AML-193 (cell line): ENCODE measurements at places on chromosomes 4 and X.

- DNase-seq: no peak
Observed at GRCh38 chr4:189204616-189205015, 736.1 kb upstream of the FRG1 start.

DNA sequence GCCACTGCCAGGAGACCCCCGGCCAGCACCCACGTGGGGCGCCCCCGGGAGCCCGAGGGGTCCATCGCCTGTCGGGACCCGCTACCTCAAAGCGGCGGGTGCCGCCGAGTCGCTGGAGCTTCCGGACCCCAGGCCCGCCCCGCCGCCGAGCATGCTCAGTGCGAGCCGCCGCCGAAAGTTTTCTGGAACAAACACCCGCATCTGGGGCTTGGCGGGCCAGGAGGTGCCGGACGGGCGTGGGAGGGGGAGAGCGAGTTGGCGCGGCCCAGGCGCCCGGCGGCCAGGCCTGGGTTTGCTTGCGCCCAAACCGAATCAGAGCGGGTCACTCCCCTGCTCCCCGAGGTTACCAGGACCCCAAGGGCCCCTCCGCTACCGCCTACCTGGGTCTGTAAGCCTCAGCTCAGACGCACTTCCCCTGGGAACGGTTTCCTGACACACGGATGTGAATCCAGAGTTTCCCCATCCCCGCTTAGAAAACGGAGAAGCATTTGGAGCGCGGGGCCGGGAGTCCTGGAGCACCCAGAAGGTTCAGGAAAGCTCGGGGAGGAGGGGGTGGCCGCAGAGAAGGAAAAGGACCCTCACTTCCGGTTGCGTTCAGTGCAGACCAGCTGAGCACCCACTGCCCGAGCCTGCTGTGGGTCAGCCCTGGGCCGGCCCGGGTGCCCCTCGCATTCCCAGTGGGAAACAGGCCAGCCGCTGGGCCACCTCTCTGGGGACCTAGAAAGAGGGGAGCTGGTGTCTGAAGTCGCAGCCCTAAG, at the start of gene EVC2:
EVC2 (minus strand) TSS at position 111 of the 758 bp plus-strand sequence; CDS start at position 65, 46 bp downstream.
- no peak for DNase-seq

DNA sequence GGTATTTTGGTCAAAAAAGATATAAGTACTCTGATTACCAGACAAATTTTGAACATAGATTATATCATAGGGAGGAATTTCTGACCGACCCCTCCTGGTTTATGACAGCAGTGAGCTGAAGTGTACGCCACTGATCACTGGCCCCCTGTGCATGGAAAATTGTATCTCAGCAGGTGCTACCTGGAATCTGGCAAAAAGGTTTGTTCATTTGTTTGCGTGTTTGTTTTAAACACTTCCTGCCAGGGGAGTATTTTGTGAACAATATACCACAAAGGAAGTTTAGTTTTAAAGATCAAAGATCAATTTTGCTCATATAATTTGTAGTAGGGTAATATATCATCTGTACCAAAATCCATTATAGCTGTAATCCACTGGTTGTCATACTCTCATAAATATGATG, 219.7 kb upstream of the TENM3 start:
- no peak for DNase-seq

- no peak for DNase-seq
Observed at GRCh38 chrX:56994375-56995270, 718 bp downstream of the SPIN3 start.

GRCh38 chr4:3489451-3489962, 26.4 kb downstream of the DOK7 start:
- no peak for DNase-seq

- no peak for DNase-seq
Observed at GRCh38 chr4:183369073-183369472, 46.8 kb upstream of the CLDN24 start.

DNA sequence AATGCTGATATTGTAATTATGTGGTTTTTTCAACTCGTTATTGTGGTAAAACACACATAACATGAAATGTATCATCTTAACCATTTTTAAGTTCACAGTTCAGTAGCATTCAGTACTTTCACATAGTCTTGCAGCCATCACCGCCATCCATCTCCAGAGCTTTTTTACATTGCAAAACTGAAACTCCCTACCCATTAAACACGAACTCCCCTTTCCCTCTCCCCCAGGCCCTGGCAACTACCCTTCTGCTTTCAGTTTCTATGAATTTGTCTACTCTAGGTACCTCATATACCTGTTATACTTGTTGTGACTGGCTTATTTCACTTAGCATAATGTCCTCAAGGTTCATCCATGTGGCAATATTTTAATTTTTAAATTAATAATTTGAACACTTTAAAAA, 380.6 kb downstream of the MAPK10 start:
- DNase-seq: no peak

DNA sequence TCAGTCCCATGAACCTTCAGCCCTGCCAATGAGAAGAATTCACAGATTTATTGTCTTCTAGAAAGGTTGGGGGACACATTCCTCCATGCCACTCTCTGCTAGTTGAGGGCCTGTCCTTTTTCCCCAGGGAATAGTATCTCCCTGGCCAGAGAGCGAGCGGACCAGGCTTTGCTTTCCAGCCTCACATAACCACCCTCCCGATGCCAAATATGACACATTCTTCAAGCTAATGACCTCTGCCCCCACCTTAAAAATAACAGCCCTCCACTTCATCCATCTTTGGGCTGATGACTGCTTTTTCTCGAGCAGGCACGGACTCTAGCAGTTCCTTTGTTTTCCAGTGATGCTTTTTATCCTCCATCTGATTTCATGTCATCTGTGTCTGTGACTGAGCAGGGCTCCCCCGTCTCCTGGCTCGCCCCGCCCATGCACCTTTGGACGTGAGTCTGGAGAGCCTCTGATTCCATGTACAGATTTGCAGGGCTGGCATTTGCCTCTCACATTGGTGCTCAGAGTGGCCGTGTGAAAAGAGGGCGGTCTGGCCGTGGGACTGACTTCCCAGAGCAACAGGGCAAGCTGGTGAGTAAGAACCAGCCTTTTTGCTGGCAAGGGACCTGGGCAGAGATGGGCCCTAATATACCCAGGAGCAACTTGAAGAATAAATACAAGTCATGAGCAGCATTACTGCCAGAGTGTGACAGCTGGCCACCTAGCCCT, 279.8 kb downstream of the BCOR start:
- DNase-seq: no peak

DNA sequence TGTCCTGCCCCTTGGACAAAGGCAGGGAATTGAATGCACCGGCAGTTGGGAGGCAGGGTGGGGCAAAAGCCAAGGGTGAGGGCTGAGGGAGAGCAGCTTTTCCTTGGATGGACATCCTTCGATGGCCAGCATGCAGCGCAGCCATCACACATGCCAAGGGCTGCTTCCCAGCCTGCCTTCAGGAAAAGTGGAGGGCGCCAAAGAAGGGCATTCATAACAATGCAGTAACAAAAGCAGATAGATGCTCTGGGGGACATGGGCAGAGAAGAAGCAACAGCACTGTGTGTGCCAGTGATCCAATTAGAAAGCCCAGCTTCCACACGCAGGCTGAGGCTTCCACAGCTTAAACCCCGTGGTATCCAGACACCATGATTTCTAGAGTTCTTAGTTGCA, 71.5 kb downstream of the TSPAN5 start:
- DNase-seq: no peak

GRCh38 chrX:24229400-24229879, 79.9 kb downstream of the ZFX start:
- DNase-seq: no peak

- DNase-seq: no peak
Observed at GRCh38 chr4:52865300-52865699, 3.2 kb downstream of the RASL11B start.

DNA sequence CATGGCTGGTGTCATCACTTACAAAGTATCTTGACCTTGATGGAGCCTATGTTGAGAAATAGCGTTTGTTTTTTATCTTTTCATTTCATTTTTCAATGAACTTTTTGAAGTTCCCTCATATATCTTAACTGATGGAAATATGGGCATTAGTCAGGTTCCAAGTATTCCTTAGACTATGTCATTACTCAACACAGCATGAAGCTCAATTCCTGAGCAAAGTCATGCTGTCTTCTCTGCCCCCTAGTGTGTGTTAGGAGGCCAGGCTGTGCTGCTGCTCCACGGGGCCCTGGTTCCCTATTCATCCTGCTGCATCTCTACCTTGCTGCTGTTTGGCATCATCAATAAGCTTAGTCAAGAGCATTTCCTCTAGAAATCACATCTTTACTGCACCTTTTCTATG, 40.9 kb downstream of the GPR143 start:
- no peak for DNase-seq

GRCh38 chr4:153611679-153612078, 72.4 kb upstream of the TLR2 start:
- no peak for DNase-seq

GRCh38 chrX:56728752-56729151, 291 bp upstream of the NBDY start:
- no peak for DNase-seq

DNA sequence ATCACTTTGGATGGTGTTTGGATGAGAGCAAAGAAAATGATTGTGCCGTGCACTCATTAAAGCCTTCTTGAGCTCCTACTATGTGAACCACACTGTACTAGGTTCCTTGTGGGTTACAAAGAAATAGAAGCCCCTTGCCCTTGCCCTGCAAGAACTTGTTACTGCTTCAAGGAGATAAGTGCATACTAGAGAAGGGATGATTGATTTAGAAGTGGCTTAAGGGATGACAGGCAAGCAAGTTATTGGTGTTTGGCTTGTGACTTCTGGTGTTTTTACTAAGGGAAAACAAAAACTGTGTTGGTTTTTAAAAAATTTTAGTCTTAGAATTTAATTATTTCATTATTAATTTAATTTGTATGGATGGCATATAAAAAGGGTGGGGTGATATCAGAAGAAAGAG, 67.4 kb downstream of the IL21 start:
- no peak for DNase-seq
